MCF 10A (cell line): ENCODE measurements at places on chromosomes 16 and 17. TPM values are rescaled to one million over a fixed set of nuclear protein-coding genes. Genes with fewer than 3 reads are reported as not detected.

The FAM171A2 gene
- total RNA-seq: 0.30 TPM in 1 of 2 replicates, not detected in the other

The NPIPA5 gene
- 22.2 and 26.0 TPM in 2 replicates for total RNA-seq

The SIRT7 gene
- 36.6 and 44.8 TPM in 2 replicates for total RNA-seq

The TBC1D3K gene
- not detected in 2 replicates for total RNA-seq

The GAS2L2 gene
- total RNA-seq: 0.23 and 0.39 TPM in 2 replicates

GRCh38 chr16:83147244-83147643 lies 520.5 kb downstream of the CDH13 start:
- no peaks in the 10 kb centered on the region for H3K27me3 ChIP-seq

DNA sequence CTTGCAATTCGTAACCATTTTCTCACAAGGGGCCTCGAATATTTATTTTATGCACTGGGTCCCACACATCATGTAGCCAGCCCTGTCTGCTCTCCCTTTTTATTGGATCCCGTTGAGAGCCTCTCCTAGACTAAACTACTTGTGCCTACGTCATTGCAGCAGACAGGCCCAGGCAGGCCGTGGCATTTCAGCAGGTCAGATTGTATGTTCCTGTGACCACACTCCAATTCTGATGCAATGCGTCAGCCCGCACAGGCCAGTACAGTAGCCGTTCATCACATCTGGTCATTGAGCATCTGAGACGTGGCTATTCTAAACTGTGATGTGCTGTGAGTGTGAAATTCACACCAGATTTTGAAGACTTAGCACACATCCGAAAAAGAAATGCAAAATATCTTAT lies 42.2 kb downstream of the ABAT start:
- no peaks in the 10 kb centered on the region for H3K36me3 ChIP-seq
- H3K4me1 ChIP-seq: peaks cover 6% of the 10 kb centered on the region
- peak; percentile 84 for DNase-seq

DNA sequence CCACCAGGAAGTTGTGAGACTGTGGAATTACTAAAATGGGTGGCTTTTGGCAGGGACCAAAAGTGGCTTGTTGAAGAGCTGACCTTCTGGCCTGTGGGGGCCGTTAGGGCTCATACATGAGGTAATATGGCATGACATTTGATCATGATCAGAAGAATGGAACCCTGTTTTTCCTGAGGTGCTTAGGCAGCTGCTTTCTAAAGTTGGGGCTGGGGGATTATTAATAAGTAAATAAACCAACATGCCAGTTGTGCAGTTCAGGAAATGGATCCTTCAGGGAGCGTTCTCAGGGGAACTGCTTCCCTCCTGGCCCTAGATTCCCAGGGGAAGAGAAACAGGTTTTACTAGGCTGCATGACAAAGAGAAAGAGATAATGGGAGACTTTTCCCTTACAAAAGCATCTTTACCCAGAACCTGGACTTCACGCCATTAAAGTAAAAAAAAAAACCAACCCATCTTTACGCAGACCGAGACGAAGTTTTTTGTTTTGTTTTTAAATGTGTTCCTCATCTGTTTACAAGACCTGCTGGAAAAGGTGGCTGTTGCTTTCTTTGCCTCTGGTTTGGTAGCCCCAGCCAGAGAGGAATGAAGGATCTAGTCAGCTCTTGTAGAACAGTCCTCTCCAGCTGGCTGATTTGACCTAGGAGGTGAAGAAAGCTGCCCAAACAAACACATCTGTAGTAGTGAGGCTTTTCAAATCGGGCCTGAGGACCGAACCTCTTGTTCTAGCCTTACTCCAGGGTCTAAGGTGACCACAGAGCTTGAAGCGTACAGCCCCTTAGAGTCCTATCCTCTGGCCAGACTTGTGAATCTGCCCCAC lies 22.7 kb downstream of the YPEL2 start:
- H3K27ac ChIP-seq: no peak overlapping the region
- no peak for DNase-seq
- H3K4me3 ChIP-seq: no peak overlapping the region
- no peaks in the 10 kb centered on the region for H3K27me3 ChIP-seq

DNA sequence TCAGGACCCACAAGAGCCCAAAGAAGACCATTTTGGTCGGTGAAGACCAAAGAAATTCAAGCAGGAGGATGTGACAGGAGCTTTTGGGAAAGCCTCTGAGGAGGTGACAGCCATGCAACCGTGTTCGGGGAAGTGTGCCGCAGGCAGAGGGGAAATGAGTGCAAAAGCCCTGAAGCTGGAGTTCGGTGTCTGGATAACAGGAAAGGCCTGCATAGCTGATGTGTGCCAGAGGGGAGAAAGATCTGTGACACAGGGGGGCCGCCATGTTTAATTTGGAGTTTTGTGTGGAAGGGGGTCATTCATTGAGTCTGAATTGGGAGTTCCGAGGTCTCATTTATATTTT lies 870 bp upstream of the ZC3H7A start:
- H3K27ac ChIP-seq: peak overlapping the region; percentile 99
- H3K4me3 ChIP-seq: peak overlapping the region; percentile 91
- peaks cover 24% of the 10 kb centered on the region for H3K36me3 ChIP-seq
- no peak for DNase-seq
- no peaks in the 10 kb centered on the region for H3K27me3 ChIP-seq

DNA sequence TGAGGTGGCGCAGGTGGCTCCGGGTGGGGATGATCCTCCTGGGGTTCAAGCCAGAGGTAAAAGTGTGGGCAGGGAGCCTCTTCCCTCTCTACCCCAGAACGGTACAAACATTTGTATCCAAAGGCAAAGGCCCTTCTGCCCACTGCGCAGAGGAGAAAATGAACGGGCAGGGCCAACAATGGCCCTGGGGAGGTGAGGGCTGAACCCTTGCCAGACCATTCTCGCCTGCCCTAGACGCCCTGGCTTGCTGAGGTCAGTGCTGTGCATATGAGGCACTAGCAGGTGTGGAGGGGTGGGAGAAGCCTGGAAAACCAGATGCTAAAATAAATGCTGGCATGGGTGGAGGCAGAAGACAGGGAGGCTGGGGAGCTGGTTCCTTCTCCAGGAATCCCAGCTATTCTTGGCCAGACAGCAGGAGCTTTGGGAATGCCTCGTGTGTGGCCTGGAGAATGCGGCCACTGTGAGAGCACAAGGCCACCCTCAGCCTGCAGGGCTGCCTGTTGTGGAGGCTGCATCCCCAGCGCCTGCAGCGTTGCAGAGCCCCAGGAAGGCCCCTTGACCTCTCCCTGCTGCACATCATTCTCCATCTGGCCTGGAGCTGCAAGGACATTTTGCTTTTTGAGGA lies 4.5 kb downstream of the C17orf50 start:
- DNase-seq: no peak
- H3K27ac ChIP-seq: no peak overlapping the region
- no peaks in the 10 kb centered on the region for H3K27me3 ChIP-seq
- peak overlapping the region; percentile 75 for H3K4me3 ChIP-seq

- peaks cover 14% of the 10 kb centered on the region for H3K4me1 ChIP-seq
- H3K27ac ChIP-seq: no peak overlapping the region
- peak; percentile 53 for DNase-seq
- H3K4me3 ChIP-seq: peak overlapping the region; percentile 58
Observed at GRCh38 chr17:49496183-49496866, 1.2 kb downstream of the NGFR start.

GRCh38 chr17:79341222-79341780 lies 266.7 kb downstream of the ENGASE start:
- no peaks in the 10 kb centered on the region for H3K36me3 ChIP-seq
- H3K27ac ChIP-seq: no peak overlapping the region
- peaks cover 8% of the 10 kb centered on the region for H3K4me1 ChIP-seq

DNA sequence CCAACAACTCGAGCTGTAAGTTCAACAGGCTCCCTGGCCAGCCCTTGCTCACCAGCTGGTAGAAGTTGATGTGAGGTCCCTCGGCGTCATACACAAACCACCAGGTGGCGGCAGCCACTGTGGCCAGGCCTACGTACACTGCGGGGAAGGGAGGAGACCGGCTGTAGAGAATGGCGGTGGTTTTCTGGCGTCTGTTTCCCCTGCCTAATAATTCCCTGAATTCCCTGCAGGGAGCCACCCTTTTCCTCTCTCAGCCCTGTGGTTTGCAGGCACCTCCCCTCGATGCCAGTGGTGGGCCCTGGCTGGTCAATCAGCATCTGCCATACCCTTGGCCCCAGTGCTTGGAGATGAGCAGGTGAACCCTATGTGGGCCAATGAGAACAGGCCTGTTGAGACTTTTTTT lies 18.9 kb upstream of the P2RX1 start:
- DNase-seq: peak; percentile 78
- no peaks in the 10 kb centered on the region for H3K4me1 ChIP-seq
- no peaks in the 10 kb centered on the region for H3K27me3 ChIP-seq
- H3K36me3 ChIP-seq: no peaks in the 10 kb centered on the region
- no peak overlapping the region for H3K27ac ChIP-seq

DNA sequence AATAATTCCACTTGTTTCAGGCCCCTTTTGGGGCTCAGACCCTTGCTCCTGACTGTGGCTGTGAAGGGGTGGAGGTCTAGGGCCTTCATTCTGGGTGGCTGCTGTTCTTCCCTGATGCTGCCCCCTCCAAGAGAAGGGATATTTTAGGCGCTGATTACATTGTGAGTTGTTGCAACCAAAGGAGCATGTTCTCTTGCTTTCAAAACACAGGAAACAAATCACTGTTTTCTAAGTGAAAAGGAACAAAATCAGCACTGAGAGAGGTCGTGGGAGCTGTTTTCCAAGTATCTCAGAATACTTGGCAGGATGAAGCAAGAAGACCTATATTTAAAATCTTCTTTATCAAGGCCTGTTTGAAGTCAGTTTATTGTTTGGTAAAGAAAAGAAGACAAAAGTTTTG lies 25.3 kb upstream of the SEC14L1 start:
- DNase-seq: no peak
- H3K4me3 ChIP-seq: no peak overlapping the region
- H3K27me3 ChIP-seq: no peaks in the 10 kb centered on the region
- no peak overlapping the region for H3K27ac ChIP-seq
- no peaks in the 10 kb centered on the region for H3K4me1 ChIP-seq

GRCh38 chr16:79316004-79316458 lies 284.5 kb downstream of the MAF start:
- peaks cover 95% of the 10 kb centered on the region for H3K27me3 ChIP-seq
- H3K4me3 ChIP-seq: no peak overlapping the region
- H3K4me1 ChIP-seq: no peaks in the 10 kb centered on the region
- no peaks in the 10 kb centered on the region for H3K36me3 ChIP-seq
- H3K27ac ChIP-seq: no peak overlapping the region

DNA sequence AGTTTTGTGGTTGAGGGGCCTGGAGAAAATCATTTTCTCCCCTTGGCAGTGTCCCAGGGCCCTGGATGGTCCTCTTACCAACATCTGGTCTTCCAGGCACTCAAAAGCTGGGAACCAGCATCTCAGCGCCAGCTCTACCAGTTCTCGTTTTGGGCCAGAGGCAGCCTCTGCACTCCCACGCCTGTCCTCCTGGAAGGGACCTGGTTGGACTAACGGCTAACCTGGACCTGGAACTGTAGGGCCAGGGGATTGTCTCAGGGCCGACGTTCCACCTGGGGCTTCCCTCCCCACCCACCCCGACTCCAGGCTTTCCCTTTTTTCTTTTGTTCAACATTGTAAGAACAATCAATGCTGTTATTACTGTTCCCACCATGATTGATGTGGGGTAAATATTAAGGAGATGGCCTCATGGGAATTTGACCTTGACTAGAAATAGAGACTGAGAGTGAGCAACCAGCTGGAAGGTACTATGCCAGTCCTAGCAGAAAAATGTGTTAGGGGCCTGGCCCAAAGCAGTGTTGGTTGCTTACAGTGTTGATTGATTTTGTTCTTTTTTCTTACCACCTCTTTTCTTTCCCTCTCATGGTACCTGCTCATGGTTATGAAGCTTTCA lies 81.4 kb downstream of the ABCC6 start:
- no peaks in the 10 kb centered on the region for H3K27me3 ChIP-seq
- no peak overlapping the region for H3K4me3 ChIP-seq
- DNase-seq: no peak
- no peak overlapping the region for H3K27ac ChIP-seq
- peaks cover 5% of the 10 kb centered on the region for H3K4me1 ChIP-seq
- H3K36me3 ChIP-seq: peaks cover 55% of the 10 kb centered on the region

GRCh38 chr16:24953721-24954120 lies 61.4 kb downstream of the ARHGAP17 start:
- no peaks in the 10 kb centered on the region for H3K4me1 ChIP-seq
- no peak for DNase-seq
- H3K36me3 ChIP-seq: peaks cover 49% of the 10 kb centered on the region
- H3K4me3 ChIP-seq: no peak overlapping the region
- H3K27me3 ChIP-seq: no peaks in the 10 kb centered on the region

DNA sequence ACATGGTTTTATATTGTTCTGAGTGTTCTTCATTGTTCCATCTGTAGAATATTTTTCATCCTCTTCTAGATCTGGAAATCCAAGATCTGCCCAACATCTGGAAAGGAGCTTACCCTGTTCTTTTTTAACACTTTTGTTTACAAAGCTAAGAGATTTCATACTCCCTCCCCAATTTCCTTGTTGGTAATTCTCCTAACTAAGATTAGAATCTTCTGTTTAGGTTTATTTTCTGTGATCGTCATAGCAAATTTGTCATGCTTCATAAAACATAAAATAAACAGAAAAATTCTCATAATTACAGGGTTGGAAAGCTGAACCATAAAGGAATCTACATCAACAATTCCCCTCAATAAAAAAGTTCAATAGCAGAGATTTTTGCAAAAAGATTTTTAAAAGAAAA lies 580.3 kb upstream of the CA10 start:
- peaks cover 45% of the 10 kb centered on the region for H3K27me3 ChIP-seq
- no peak for DNase-seq
- no peak overlapping the region for H3K27ac ChIP-seq
- no peaks in the 10 kb centered on the region for H3K36me3 ChIP-seq
- H3K4me3 ChIP-seq: no peak overlapping the region

GRCh38 chr16:85689285-85689949 lies 663 bp upstream of the GINS2 start:
- DNase-seq: no peak
- H3K27ac ChIP-seq: no peak overlapping the region
- H3K4me3 ChIP-seq: peak overlapping the region; percentile 59
- H3K4me1 ChIP-seq: no peaks in the 10 kb centered on the region
- peaks cover under 1% of the 10 kb centered on the region for H3K36me3 ChIP-seq

- peaks cover 34% of the 10 kb centered on the region for H3K27me3 ChIP-seq
- H3K4me1 ChIP-seq: no peaks in the 10 kb centered on the region
- H3K27ac ChIP-seq: no peak overlapping the region
- H3K4me3 ChIP-seq: no peak overlapping the region
- no peak for DNase-seq
Observed at GRCh38 chr16:49876716-49877129, 20.8 kb upstream of the ZNF423 start.
